Kidney (tissue), 22 donors: ENCODE measurements at places on chromosomes 3 and 15.

DNA sequence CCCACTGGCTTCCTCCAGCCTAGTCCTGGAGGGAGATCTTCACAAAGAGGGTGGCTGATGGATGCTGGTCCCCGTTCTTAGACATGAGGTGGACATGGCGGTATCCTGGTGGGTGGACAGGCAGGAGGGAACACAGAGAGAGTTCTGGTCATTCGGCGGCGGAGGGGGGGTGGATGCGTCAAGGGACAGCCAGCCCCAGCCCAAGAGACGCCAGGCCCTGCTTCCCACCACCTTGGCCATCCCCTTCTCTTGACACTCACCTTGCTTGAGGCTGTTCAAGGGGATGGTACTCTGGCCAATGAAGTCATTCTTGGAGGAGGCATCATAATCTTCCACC is 17.1 kb downstream of the VILL start:
- DNase-seq: no peak

- DNase-seq: peak; percentile 46
These were observed 2.8 kb downstream of the CLSTN2 start for GRCh38 chr3:139937674-139938279.

DNA sequence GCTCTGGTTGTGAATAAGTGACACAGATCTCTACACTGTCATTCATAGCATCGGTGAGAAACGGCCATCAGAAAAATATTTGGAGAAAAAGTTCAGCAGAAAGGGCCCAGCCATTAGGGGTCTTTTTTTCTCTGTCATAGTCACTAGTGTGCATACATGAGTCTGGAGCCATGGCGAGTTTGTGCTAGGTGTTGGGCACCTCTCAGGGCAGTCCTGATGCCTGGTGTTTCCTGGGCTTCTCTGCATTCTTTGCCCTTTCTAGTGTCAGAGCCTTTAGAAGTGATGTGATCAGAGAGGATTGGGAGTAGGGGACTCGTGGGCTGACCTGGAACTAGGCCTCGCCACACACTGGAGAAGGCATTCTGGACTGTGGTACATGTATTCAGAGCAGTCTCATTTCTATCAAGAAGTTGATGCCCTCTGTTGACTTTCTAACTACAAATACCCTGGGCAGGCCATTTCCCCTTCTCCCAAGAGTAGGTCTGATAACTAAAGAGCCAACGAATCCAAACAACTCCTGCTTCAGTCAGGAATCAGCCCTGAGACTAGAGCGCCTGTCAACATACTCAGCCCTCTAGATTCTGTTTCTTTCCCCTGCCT is 1.6 kb downstream of the KY start:
- DNase-seq: no peak

- DNase-seq: no peak
These were observed 74.2 kb upstream of the FBN1 start for GRCh38 chr15:48719668-48720067.

DNA sequence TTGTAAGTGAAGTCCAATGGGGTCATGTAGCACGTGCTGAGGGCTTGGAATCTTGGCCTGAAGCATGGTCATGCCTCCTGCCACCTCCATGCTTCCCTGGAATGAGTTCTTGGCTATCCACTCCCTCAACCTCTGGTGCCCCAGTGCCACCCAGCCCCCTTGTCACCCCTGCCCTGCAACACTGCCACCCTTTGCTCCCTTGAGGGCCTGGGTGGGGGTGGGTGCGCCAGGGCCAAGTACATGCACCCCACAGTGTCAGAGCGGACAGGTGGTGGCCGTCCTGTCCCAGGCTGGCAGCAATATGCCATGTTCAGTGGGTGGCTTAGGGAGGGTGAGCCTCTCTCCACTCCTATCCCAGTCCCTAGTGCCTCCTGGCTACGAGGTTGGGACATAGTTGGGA is 27.6 kb upstream of the C15orf39 start:
- DNase-seq: no peak

GRCh38 chr3:10173095-10173925 is 8.6 kb downstream of the IRAK2 start:
- DNase-seq: no peak

DNA sequence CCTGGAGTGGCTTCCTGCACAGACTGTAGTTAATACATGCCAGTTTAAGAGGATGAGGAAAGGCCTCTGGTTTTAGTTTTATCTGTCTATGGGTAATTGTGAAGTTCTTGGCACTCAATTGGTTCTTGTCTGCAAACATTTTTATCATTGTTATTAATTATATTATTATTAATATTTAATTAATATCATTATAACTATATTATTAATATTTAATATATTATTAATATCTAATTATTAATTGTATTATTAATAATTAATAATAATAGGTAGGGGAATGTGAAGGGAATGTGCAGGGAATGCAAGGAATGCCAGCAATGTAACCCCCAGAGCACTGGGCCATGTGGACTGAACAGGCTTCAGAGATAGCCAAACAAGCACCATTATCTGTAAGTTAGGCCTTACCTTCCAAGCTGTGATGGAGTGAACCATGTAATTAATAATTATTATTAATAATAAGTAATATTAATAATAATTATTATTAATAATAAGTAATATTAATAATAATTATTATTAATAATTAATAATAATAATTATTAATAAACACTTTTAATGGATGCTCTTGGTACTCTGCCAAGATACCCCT is 79.8 kb upstream of the NMNAT3 start:
- DNase-seq: no peak

GRCh38 chr3:120114981-120115380 is 20.7 kb upstream of the GSK3B start:
- DNase-seq: no peak

DNA sequence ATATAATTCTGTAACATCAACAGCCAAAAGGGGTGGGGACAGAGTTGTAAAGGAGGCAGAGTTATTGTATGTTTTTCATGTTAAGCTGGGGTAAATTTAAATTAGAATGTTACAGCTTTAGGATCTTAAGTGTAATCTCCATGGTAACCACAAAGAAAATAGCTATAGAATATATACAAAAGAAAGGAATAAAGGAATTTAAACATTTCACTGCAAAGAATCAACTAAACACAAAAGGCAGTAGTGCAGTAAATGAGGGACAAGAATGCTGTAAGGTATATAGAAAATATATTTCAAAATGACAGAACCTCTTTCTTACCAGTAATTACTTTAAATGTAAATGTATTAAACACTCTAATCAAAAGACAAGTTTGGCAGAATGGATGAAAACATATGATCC is 361.7 kb downstream of the SLC9A9 start:
- no peak for DNase-seq

GRCh38 chr3:14518893-14519292 is 21.2 kb downstream of the GRIP2 start:
- DNase-seq: no peak

DNA sequence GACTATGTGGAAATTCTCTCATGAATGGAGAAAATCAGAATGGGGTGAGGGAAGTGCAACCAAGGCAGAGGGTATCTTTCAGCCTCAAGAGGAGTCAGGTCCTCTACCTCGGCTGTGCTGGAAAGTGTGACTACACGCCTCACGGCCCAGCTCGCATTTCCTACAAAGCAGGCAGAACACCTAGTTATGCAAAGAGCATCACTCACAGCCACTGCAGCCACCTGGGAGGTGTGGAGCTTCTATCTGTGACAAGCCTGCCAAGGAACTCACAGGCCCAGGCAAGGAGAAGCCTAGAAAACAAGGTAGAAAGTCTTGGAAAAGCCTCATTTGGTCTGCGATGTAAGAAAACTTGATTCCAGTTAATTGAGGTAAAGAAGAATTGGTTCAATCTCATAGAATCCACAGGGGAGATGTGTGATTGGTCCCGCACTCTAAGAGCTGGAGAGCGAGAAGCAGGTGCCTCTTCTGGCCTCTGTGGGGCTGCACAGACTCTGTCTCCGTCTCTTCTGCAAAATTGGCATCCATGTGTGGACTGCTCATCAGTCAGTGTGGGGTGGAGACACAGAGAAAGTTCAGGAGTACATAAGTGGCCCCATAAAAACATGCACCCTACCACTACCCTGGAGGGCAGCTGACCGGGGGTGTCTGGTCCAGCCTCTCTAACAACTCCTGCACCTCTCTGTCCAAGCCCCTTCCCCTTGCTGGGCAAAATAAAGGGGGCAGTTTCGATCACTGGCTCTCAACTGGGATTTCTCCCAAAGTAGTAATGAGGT is 76.8 kb downstream of the TAMM41 start:
- DNase-seq: peak; percentile 9

DNA sequence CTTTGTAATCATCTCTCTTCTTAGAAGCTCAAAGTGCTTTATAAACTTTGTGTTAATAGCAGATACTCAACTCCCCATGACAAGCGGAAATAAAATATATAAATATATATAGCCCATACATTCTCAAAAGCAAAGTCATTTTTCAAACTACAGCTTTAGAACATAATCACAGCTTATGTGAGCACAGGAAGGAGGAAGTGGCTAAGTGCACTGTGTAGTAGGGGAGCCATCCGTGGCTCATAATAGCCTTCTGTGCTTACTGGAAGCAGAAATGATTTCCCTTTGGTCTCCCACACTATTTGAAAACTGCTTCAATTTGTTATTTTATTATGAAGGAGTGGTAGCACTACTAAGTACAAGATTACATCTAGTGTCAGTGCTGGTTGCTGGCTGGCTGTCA is 151.4 kb upstream of the ARL6 start:
- no peak for DNase-seq

DNA sequence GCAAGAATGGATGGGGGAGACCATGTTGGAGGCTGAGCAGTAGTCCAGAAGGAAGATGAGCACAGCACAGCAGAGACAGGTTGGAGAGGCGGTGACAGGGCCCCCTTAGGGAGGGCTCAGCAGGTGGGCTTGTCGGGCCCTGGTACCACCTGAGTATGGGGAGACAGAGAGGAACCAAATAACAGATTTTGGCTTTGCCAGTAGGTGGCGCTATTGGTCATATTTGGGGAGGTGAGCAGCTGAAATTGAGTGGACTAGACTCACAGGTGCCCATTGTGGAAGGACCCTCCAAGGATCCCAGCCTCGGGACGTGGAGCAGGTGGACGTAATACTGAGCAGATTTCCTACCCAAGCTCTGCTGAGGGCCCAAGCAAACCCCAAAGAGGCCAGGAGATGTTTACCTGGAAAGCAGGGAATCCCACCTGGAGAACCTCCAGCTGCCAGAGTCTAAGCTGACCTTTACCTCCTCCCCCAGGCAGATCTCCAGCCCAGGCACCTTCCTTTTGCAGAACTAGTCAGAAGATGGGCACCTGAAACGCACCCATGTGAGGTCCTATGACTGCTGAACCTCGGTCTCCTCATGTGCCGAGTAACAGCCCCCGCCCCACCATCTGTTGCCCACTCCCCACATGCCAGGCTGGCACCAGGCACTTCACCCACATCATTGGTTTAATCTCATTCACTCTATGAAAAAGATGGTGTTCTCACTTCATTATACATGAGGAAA is 24.6 kb upstream of the CORO2B start:
- peak; percentile 83 for DNase-seq

GRCh38 chr15:68028888-68029207 is 25.3 kb upstream of the PIAS1 start:
- no peak for DNase-seq

- DNase-seq: no peak
These were observed 18.1 kb downstream of the PLXNB1 start for GRCh38 chr3:48411606-48412374.

- no peak for DNase-seq
These were observed 6.7 kb downstream of the RASGRP1 start for GRCh38 chr15:38557921-38558320.

GRCh38 chr3:187165144-187165543 is 25.8 kb upstream of the RPL39L start:
- DNase-seq: no peak

- no peak for DNase-seq
These were observed 61.7 kb downstream of the LDHAL6B start for GRCh38 chr15:59268168-59268851.

GRCh38 chr15:92600856-92601255 is 54.7 kb downstream of the FAM174B start:
- DNase-seq: no peak

- no peak for DNase-seq
These were observed 19.9 kb downstream of the WNT7A start for GRCh38 chr3:13860001-13860400.

GRCh38 chr15:56207092-56207491 is 36.6 kb downstream of the RFX7 start:
- DNase-seq: no peak

DNA sequence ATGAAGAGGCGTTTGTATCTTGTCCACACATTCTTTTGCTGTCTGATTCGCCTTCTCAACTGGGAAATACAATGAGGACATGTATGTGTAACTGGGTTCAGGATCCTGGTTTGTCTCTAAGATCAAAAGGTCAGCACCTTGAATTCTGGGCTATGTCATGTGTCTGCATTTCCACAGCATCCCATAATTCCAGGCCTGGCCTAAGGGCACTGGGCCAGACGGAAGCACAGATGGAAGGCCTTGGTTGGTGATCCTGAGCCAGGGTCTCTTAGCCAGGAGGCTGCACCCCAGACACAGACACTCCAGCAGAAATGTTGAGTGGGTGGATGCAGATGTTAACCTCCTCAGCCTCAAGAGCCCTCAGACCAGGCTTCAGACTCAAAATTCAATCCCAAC is 23.7 kb upstream of the HERC1 start:
- no peak for DNase-seq

DNA sequence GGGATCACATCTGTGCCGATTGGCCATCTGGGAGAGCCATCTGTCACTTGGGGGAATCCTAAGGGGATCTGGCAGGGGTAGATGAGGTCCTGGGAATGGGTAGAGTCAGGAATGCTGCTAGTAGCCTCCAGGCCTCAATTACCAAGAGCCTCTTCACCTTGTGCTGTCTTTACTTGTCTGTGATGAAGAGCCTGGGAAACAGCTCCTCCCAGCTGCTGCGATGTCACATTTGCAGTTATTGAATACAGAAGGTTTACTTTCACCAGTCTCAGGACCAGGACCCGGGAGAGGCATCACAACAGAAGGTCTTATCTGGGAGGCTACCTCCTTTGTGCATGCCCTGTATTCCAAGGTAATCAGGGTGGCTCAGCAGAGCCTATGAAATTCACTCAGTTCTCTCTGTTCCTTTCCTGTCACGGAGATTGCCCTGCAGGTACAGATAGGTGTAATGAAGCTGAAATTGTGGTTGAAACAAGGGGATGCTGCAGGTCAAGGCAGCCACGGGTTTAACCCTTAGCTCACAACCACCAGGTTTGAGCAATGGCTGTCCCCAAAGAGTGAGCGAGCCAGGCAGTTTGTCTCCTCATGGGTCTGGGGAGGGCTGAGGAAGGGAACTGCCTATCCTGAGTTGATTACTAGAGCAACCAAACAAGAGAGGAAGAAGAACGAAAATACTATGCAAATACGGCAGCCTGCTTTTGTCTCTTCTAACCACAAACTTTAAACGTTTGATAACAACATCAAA is 298.9 kb upstream of the RORA start:
- no peak for DNase-seq

GRCh38 chr15:69647142-69647513 is 194.5 kb downstream of the RPLP1 start:
- DNase-seq: no peak

- DNase-seq: no peak
These were observed 130.6 kb upstream of the STT3B start for GRCh38 chr3:31402117-31402516.

- DNase-seq: no peak
These were observed 52.8 kb downstream of the CORO2B start for GRCh38 chr15:68631601-68632051.

- DNase-seq: no peak
These were observed 34.9 kb downstream of the SIN3A start for GRCh38 chr15:75416584-75416983.

GRCh38 chr15:34776606-34777105 is 18.7 kb downstream of the ACTC1 start:
- DNase-seq: no peak
